Neural crest cell (in vitro differentiated cells): ENCODE measurements at places on chromosomes 7 and 10. TPM values are rescaled to one million over a fixed set of nuclear protein-coding genes. Genes with fewer than 3 reads are reported as not detected.

Gene GPR15LG
- not detected in 2 replicates for total RNA-seq

Gene ITIH5
- total RNA-seq: not detected in 2 replicates

Gene FAM221A
- total RNA-seq: 10.3 and 11.1 TPM in 2 replicates

Gene TM9SF3
- 106 and 110 TPM in 2 replicates for total RNA-seq

Gene PTPRE
- 1.8 and 2.3 TPM in 2 replicates for total RNA-seq

Gene ADRA2A
- total RNA-seq: 0.07 and 0.14 TPM in 2 replicates

Gene GRM3
- 2.9 and 3.4 TPM in 2 replicates for total RNA-seq

Gene KCND2
- 0.59 and 0.61 TPM in 2 replicates for total RNA-seq

Gene ANKRD61
- total RNA-seq: 0.70 and 0.80 TPM in 2 replicates

Gene ANKIB1
- total RNA-seq: 36.9 and 41.9 TPM in 2 replicates

Gene ANXA8
- not detected in 2 replicates for total RNA-seq

Gene HOXA5
- total RNA-seq: 3.2 and 4.3 TPM in 2 replicates

Gene KCNMA1
- 0.93 and 1.7 TPM in 2 replicates for total RNA-seq

Gene MYL10
- total RNA-seq: not detected in 2 replicates

Gene SPAM1
- total RNA-seq: not detected in 2 replicates

Gene ZNF853
- total RNA-seq: 9.2 and 9.7 TPM in 2 replicates
